ENCODE measurements at places on chromosomes 1 and 21.

DNA sequence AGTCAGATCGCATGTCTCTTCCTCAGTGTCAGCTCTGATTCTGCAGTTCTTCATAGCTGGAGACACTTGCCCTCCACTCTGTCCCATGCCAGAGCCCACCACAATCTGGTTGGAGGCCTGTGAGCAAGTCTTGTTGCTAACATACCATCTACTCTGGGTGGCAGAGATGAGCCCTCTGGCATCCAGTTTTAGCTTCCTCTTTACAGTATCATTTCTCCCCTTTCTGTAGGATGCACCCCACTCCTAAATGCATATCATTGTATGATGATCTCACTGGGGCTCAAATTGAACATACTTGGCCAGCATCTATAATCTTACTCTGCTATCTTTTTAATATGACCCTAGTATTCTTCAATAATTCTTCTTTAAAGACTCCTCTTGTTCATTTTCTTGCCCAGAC lies 16.9 kb downstream of the PCNX2 start:
- no peak for DNase-seq

DNA sequence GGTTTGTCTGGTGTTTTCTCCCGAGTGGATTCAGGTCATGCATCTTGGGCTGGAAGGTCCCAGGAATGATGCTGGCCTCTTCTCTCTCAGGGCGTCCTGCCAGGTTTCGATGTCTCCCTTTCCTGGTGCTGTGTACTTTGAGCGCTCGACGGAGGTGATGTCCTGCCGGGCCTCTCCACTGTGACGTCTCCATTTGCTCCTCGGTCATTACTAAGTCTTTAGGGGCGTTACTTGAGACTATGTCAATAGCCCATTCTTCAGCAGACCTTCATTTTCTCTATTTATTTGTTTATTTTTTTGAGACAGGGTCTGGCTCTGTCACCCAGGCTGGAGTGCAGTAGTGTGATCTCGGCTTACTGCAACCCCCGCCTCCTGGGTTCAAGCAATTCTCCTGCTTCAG lies 37.2 kb upstream of the TNFRSF1B start:
- no peak for DNase-seq

DNA sequence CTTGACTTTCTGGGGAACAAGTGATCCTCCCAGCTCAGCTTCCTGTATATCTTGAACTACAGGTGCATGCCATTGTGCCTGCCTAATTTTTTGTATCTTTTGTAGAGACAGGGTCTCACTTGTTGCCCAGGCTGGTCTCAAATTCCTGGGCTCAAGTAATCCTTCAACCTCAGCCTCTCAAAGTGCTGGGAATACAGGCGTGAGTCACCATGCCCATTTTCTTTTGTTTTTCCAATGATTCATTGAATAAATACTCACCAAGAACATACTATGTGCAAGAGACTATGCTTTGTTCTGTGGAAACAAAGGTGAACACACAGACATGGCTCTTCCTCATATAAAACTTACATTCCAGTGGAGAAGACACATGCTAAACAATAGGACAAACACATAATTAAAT lies 407.8 kb upstream of the DAB1 start:
- no peak for DNase-seq

DNA sequence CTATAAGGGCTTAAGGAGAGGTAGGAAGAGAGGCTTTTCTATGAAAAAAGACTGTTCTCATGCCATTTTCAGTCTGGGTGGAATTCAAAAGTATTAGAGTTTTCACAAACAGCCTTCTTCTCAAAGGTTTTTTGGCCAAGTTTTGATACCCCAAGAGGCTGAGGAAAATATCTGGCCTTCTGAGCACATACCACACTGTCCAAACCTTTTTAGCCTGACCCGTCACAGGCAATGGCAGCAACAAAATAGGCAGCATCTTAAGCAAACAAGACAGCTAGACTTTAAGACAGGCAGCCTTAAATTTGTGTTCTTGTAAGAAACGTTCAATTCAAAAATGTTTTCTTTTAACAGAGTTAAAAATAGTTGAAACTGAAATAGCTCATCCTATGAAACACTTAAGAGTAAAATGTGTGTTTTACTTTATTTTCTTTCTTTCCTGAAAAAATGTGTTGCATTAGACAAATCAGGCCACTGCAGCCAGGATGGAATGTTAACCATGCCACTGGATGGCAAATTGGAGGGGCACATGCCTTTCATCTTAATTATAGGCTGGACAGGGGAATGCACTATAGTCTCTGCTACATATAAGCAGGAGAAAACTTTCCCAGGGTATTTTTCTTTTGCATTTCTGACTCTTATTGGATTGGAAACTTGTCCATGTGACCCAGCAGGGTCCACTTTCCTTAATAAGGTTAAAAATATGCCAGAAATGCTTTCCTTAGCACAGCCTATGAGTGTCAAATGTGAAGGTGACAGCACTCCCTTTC lies 315.0 kb downstream of the TGFB2 start:
- no peak for DNase-seq

GRCh38 chr1:26786437-26787380 lies 1.0 kb upstream of the PIGV start:
- DNase-seq = peak; percentile 10

- DNase-seq = no peak
Observed at GRCh38 chr1:230286166-230286889, 139.8 kb downstream of the PGBD5 start.

GRCh38 chr1:67376381-67376780 lies 53.8 kb downstream of the SERBP1 start:
- DNase-seq = no peak

DNA sequence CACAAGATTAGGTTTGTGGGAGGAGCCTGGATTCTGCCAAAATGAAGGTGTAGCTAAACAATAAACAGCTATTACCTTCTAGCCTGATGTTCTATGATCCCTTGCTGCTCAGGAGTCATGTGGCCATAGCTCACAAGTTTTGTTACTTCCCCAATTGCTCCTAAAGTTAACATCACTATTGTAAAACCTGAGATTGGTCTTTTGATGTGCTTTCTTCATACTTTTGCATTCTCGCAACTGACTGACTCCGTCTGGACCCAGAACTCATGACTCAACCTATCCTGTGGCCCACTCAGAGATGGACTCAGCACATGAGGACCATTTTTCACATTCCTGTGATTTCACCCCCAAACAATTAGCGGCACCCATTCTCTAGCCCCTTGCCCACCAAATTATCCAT lies 69.1 kb downstream of the PTGS2 start:
- DNase-seq = no peak

GRCh38 chr1:180186831-180187230 lies 32.2 kb downstream of the QSOX1 start:
- no peak for DNase-seq

DNA sequence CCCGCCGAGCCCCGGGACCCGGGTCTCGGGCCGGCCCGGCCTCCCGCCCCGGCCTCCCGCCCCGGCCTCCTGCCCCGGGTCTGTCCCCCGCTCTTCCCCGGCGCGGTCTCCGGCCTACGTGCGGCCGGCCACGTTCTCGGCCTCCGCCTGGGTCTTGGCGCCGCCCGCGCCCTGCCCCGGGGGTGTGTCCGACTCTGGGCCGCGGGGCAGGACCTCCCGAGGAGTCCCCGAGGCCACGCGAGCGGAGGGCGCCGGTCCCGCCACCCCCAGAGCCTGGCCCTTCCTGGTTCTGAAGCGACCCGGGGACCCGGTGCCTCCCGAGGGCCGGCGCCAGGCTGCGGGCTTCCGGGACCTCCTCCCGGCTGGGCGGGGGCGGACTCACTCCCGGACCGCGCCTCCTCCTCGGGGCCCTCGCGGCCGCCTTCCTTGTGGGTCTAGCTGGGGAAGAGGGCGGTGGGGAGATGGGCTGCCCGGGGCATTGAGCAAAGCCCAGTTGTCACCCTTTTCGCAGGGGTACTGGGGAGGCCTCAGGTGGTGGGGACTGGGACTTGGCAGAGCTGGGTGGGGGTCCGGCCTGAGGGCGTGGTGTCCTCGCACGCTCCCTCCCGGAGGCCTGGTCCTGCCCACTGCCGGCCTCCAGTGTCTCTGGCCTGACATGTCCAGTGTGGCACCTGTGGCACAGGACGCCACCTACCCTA lies 558 bp downstream of the PFKL start:
- DNase-seq = peak; percentile 38

GRCh38 chr1:36350659-36351226 lies 27.3 kb upstream of the EVA1B start:
- DNase-seq = peak; percentile 30

- DNase-seq = no peak
Observed at GRCh38 chr1:39528082-39528481, 36.6 kb downstream of the BMP8A start.

DNA sequence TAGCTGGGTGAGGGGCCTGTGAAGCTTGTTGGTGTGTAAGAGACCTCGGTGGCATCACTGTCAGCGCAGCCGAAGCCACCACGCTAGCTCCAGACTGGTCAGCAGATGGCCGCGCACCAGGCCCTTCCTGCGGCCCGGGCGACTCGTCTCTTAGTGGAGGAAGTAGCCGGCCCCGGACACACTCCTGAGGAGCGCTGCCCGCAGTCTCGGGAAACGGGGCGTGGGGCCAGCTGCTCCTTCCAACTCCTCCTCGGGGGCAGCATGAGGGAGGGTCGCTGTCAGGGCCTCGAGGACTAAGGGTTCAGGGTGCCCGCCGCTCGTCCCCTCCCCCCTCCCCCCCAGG lies 20.4 kb downstream of the H3-3A start:
- no peak for DNase-seq

DNA sequence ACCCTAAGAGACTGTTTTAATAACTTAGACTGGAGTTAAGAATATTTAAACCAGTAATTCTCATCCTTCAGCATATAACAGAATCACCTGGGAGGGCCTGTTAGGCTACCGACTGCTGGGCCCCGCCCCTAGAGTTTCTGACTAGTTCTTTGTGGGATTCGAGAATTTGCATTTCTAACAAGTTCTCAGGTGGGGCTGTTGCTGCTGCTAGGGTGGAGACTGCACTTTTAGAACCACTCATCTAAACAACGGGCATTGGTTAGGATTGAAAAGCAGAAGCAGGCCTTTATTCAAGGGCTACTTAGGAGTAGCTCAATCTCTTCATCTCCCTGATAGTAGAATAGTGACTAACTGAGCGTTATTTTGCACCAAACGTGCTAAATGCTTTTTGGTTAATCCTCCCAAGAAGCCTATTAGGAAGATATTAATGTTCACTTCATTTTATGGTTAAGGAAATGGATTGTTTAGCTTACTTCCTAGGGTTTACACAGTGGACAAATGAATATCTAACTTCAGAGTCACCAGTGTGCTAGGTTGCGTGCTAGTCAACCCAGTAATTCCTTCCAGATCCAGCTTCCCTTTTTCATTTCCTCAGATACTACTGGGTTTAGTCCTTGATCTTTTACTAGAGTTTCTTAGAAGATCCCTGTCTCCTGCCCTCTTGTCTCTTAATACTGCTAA lies 31.1 kb upstream of the UAP1 start:
- DNase-seq = no peak

DNA sequence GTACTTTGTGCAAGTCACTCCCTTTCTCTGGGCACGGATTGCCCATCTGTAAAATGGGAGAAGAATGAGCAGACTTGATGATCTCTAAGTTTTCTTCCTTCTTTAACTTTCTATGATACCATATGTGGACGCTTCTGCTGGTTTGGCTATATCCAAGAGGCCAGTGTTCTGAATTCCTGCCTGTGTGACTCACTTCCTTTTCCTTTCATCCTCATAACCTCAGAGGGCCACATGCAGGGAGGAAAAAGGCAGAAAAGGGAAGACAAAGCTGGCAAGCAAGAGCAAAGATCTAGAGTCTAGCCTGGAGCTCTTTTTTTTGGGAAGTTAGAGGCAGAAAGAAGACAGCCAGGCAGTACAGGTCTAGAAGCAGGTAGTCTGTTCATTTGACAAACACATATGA lies 151.2 kb downstream of the OMA1 start:
- DNase-seq = no peak

GRCh38 chr21:46253610-46254124 lies 25.1 kb upstream of the LSS start:
- DNase-seq = no peak

GRCh38 chr21:27082431-27083010 lies 115.6 kb upstream of the ADAMTS5 start:
- no peak for DNase-seq

- DNase-seq = no peak
Observed at GRCh38 chr1:116122955-116123757, 12.0 kb downstream of the MAB21L3 start.

DNA sequence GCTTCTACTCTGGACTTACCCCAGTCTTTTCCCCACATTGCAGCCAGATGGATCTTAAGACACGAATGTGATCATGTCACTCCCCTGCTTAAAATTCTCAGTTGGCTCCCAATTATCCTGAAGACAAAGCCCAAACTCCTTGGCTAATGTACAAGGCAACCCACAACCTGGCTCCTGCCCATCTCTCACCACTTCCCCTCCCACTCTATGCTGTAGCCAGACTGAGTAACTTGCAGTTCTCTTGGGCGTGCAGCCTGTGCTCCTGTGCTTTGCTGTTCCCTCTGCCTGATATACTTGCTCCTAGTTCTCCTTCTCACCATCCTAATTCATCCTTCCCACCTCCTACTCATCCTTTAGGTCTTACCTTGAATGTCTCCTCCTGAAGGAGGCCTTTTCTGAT lies 56.2 kb downstream of the LGR6 start:
- DNase-seq = no peak

- DNase-seq = no peak
Observed at GRCh38 chr1:186102547-186103148, 272.4 kb downstream of the TPR start.

GRCh38 chr1:76827066-76827465 lies 40.2 kb upstream of the ST6GALNAC5 start:
- no peak for DNase-seq

GRCh38 chr1:44348061-44348485 lies 7.0 kb downstream of the ERI3 start:
- DNase-seq = no peak

- DNase-seq = no peak
Observed at GRCh38 chr1:12519693-12520364, 98.2 kb downstream of the DHRS3 start.

DNA sequence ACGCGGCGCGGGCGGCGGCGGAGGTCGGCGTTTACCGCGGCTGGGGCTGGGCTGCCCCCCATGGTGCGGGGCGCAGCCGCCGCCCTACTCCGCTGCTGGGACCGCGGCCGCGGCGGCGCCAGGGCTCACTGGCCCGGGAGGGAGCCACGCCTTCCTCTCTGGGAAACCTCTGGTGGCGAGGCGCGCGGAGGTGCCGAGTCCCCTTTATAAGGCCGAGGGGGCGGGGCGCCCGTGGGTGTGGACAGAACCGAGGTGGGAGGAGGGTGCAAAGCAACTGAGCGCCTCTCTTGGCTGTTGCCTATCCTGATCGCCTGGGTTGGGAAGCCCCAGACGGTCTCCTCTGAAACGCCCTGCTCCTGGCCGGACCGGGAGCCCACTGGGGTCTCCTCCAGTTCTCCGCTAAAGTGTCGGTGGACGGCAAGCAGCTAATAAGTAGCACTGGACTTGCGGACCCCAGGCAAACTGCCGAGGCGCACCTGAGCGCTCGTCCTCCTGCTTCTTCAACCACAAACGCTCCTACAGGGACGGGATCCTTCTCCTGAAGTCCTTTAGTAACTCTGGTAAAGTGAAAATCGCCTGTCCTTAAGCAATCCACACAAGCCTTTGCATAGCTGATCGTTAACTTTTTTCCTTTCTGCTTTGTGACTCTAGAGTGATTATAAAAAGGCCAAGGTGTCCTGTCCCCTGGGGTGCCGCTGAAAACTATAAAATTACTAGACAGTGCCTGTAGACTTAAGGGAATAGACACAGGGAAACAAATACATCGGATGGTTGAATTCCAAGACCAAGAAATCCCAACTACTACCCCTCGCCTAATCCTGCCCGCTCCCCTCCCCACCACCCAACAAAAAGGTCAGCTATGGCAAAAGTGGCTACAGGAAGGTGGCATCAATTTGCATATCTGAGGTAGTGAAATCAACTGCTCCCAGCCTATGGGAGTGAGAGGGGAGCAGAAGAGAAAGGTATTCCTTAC lies at the start of gene PTGER3:
TSS of gene PTGER3 (minus strand) at position 182 of the 973 bp plus-strand sequence. CDS start 239 bp downstream, outside the sequence.
- no peak for DNase-seq

- no peak for DNase-seq
Observed at GRCh38 chr1:186770421-186770820, 58.3 kb upstream of the PLA2G4A start.

Data from activated naive CD4-positive, alpha-beta T cell (primary cell).